ENCODE measurements at places on chromosomes 7 and 10.
A peak's percentile ranks its signal among the peaks of the same experiment; 100 is the strongest.

DNA sequence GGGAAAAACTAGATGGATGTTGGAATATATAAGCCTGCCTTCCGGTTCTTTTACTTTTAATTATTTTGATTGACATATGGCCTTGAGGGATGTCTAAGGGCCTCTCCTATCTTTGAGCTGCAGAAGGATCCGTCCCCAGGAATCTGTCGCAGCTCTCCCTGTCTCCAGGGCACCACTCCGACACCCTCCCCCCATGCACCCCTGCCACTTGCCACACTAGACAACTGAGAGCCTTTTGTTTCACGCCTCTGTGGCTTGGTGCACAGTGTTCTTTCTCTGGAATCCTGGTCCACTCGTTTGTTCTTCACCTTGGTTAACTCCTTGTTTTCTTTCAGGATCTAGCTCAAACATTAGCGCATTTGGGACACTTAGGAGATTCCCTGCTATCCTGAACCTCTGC, 124.1 kb upstream of the EFCAB10 start:
- H3K36me3 ChIP-seq = peaks cover 14% of the 10 kb centered on the region
- no peaks in the 10 kb centered on the region for H3K27me3 ChIP-seq
- H3K4me1 ChIP-seq = no peaks in the 10 kb centered on the region
- no peak overlapping the region for H3K4me3 ChIP-seq
- H3K27ac ChIP-seq = no peak overlapping the region

DNA sequence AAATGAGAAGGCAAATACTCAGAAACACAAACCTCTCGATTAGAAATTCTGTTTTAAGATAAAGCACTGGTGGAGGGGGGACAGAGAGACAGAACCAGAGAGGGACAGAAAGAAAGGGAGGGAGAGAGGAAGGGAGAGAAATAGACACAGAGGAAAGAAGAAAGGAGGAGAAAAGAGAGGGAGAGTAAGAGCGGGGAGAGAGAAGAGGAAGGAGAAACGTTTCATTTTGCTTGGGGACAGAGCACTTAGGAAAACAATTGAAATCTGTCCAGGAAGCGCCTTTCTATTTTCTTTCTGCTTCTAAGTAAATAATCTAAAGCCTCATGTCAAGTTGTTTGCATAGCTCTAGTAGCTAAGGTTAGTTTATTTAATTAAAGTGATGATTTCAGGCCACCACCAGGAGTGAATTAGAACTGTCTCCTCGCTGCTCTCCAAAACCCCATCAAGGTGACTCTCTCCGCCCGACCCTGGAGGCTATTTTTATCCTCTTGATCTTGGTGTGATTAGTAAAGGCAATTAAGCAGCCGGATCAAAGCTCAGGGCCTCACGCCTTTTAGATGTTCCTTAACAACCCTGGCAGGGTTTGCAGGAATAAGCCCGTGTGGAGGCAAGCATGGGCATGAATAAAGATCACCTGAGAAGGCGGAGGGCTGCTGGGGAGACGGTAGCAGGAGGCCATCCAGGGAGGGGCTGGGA, 73.4 kb upstream of the INSIG1 start:
- no peaks in the 10 kb centered on the region for H3K27me3 ChIP-seq
- no peak overlapping the region for H3K4me3 ChIP-seq
- H3K36me3 ChIP-seq = no peaks in the 10 kb centered on the region

- peaks cover 60% of the 10 kb centered on the region for H3K27me3 ChIP-seq
- no peaks in the 10 kb centered on the region for H3K36me3 ChIP-seq
- no peaks in the 10 kb centered on the region for H3K4me1 ChIP-seq
These were observed 6.0 kb downstream of the INA start for GRCh38 chr10:103282961-103283360.

DNA sequence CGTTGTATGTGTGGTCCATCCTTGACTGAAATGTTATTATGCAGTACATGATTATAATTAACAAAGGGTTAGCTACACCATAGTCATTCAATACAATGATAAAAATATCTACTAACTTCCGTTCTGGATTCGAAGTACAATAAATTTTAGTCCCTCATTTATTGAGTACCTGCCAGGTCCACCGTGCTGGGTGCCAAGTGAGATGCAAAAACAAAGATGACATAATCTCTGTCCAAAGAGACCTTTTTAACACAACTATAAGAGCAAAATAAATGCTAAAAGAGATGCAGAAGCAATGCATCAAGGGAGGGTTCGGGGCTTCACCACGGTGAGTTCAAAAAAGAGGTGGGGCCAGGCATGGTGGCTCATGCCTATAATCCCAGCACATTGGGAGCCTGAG, 33.1 kb downstream of the LAMB1 start:
- H3K27me3 ChIP-seq = no peaks in the 10 kb centered on the region
- H3K27ac ChIP-seq = peak overlapping the region; percentile 51
- DNase-seq = no peak
- peaks cover 30% of the 10 kb centered on the region for H3K4me1 ChIP-seq
- H3K36me3 ChIP-seq = peaks cover 40% of the 10 kb centered on the region
- no peak overlapping the region for H3K4me3 ChIP-seq

- no peak for DNase-seq
- no peak overlapping the region for H3K4me3 ChIP-seq
- H3K27ac ChIP-seq = no peak overlapping the region
These were observed 177.1 kb upstream of the CSTF2T start for GRCh38 chr10:51876503-51876902.
